ENCODE measurements at places on chromosomes 16 and 17.

DNA sequence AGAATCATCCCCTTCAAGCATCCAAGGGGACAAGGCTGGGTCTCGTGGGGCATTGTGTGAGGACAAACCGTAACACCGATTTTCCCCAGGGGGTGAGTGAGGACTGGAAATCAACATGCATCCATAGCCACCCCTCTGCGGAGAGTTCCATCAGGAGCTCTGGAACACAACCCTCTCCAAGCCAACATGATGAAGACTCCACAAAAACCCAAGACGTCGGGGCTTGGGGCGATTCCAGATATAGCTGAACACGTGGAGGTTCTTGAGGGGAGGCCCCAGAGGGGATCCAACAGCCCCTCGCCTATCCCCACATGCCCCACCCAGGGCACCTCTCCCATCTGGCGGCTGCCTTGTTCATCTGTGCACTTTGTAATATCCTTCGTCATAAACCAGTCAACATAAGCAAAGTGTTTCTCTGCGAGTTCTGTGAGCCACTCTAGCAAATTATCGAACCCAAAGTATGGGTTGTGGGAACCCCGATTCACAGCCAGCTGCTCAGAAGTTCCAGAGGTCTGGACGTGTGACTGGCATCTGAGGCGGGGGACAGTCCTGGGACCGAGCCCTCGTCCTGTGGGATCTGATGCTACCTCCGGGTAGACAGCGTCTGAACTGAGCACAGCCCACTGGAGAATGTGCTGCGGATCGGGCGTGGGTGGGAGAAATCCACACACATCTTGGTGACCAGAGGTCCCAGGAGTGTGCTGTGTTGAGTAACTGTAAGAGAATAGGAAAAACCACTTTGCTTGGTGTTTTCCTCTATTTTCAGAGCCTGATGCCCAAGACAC lies 55.5 kb downstream of the RPH3AL start:
- H3K27ac ChIP-seq = no peak overlapping the region
- no peaks in the 10 kb centered on the region for H3K36me3 ChIP-seq
- no peak for DNase-seq
- H3K4me3 ChIP-seq = no peak overlapping the region
- no peaks in the 10 kb centered on the region for H3K27me3 ChIP-seq

DNA sequence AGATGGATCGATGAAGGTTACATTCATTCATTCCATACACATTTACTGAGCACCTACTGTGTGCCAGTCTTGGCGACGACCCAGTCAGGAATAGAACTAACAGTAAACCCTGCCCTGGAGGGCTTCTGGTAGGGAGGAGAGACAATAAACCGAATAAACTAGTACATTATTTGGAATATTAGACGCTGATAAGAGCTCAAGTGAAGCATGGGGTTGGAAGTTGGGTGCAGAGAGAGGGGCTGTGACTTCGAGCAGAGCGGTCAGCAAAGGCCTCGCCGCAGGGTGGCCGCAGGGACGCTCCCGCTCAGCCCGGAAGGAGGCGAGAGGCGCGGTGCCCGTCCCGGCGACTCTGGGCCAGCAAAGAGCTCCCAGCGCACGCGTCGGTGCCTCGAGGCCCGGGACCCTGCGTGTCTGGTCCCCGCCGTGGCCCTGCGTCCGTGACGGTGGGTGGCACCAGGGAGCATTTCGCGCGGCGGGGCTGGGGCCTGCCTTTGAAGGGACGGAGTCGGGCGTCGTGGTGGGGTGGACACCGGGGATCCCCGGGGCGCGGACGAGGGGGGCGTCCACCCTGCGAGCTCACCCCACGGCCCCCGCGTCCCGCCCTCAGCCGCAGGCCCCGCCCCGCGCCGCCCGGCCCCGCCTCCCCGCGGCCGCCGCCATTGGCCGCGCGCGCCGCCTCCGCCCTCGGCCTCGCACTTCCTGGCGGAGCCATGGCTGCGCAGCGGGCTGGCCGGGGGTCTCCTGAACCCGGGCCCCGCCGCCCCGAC lies at the start of gene KLHL36:
Gene KLHL36 (plus strand): TSS at position 684 of the 767 bp plus-strand sequence. CDS start 2,357 bp downstream, outside the sequence.
- H3K27me3 ChIP-seq = peaks cover 25% of the 10 kb centered on the region
- DNase-seq = peak; percentile 64
- peaks cover 38% of the 10 kb centered on the region for H3K36me3 ChIP-seq

GRCh38 chr17:61204456-61204855 lies 195.2 kb upstream of the TBX2 start:
- DNase-seq = no peak
- H3K27ac ChIP-seq = no peak overlapping the region
- H3K27me3 ChIP-seq = peaks cover 2% of the 10 kb centered on the region
- H3K4me3 ChIP-seq = no peak overlapping the region
- no peaks in the 10 kb centered on the region for H3K36me3 ChIP-seq
- H3K4me1 ChIP-seq = no peaks in the 10 kb centered on the region

- peaks cover 7% of the 10 kb centered on the region for H3K36me3 ChIP-seq
- H3K27ac ChIP-seq = peak overlapping the region; percentile 97
- H3K4me3 ChIP-seq = peak overlapping the region; percentile 96
- DNase-seq = no peak
- peaks cover 37% of the 10 kb centered on the region for H3K4me1 ChIP-seq
Measured at GRCh38 chr16:85010446-85010930, 847 bp downstream of the ZDHHC7 start.

DNA sequence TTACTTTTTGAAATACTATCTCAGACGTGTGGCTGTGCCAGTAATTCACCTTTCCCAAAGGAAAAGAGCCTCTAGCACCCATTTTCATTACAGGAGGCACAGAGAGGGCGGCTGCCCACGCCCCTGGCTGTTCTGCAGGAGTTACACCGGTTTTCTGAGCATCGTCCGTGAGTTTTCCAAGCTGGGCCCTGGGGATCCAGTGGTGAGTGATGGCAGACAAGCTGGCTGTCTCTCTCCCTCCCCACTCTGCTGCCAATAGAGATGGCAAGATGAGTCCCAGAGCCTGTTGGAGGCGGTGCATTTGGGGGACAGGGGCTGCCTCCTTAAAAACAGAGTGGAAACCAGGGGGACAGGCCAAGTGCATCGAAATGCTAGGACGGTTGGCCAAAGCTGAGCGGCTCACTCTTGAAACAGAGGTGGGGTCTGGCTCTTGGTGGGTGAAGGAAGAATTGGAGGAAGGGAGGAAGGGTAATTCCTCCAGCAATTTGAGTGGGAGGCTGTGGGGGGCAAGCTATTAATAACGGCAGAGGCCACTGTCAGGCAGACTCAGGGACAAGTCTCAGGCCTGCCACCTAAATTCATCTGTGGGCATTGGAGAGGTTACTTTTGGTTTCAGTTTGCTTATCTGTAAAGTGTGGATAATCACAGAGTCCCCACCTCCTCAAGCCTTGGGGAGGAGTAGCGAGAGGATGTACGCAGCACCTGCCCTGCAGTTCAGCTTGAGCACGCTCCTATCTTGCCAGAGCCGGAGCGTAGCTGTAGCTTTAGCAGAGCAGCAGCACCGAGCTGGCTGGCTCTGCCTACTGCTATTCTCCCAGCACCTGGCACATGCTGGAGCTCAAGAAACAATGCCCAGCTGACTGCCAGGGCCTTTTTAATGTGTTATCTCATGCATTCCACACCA lies 7.5 kb upstream of the NOS2 start:
- H3K27ac ChIP-seq = peak overlapping the region; percentile 96
- DNase-seq = peak; percentile 87
- peaks cover 15% of the 10 kb centered on the region for H3K36me3 ChIP-seq
- peaks cover 58% of the 10 kb centered on the region for H3K4me1 ChIP-seq

DNA sequence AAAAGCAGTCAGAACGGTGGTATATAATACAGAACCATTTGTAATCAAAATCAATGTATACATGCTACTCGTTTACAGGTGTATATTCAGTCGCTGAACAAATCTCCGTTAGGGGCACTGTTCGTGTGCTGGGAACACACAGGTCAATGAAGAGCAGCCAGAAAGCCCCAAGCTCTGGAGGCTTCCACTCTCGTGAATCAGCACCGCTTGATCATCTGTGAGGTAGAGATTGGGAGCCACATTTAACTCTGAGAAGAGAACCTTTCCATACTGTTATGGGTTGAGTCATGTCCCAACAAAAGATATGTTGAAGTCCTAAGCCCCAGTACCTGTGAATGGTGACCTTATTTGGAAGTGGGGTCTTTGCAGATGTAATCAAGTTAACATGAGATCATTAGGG lies 5.4 kb upstream of the CYTH1 start:
- no peak overlapping the region for H3K4me3 ChIP-seq
- no peaks in the 10 kb centered on the region for H3K27me3 ChIP-seq
- peaks cover 22% of the 10 kb centered on the region for H3K36me3 ChIP-seq

- H3K36me3 ChIP-seq = no peaks in the 10 kb centered on the region
- no peak overlapping the region for H3K4me3 ChIP-seq
- H3K27me3 ChIP-seq = peaks cover 4% of the 10 kb centered on the region
Measured at GRCh38 chr17:65198653-65199382, 61.6 kb downstream of the RGS9 start.

DNA sequence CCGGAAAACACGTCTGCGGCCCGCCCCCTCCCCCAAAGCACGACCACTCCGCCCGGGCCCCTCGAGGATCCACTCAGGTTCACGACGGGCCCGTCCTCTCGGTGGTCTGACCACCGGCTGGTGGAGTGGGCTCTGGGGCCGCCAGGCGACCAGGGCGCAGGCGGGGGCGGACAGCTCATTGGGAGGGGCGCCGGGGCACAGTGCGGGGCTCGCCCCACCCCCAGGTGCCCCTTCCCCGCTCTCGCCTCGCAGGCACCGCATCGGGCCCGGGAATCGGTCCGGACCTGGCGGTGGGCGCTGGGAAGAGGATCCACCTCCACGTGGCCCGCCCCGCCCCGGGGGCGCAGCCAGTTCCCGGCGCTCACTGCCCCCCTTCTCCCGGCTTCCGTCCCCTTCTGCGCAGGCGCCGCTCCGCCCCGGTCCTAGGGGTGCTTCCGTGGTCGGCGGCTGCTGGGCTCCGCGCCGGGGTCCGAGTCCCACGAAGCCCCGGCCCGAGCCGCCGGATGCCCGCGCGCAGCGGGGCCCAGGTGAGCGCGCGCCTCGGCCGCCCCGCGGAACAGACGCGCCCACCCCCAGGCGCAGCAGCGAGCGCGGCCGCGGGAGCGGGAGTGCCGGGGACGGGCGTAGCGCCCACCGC lies at the start of gene MPG:
Gene MPG (plus strand): TSS at position 419 of the 637 bp plus-strand sequence. CDS start 85 bp downstream, at position 504.
- H3K4me3 ChIP-seq = peak within 1 kb of the TSS; percentile 85
- peaks cover 35% of the 10 kb centered on the region for H3K4me1 ChIP-seq
- peaks cover 22% of the 10 kb centered on the region for H3K27me3 ChIP-seq
- peak; percentile 86 for DNase-seq

DNA sequence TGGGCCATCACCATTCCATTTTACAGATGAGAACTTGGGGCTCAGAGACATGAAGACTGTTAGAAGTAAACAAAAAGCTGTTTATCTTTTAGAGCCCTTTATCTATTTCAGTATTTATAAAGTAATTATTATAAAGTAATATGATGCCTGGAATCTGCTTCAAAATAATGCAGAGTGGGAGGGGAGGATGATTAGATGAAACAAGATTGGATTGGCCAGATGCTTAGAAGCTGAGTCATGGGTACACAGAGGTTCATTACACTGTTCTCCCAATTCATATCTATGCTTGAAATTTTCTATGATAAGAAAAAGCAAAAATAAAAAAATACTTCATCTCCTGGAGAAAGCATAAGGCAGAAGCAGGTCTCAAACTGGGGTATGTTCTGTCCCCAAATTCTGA lies 29.4 kb downstream of the TOM1L2 start:
- no peak overlapping the region for H3K4me3 ChIP-seq
- H3K27me3 ChIP-seq = no peaks in the 10 kb centered on the region
- no peak for DNase-seq
- H3K27ac ChIP-seq = no peak overlapping the region
- no peaks in the 10 kb centered on the region for H3K36me3 ChIP-seq

- H3K27ac ChIP-seq = no peak overlapping the region
- DNase-seq = no peak
- peaks cover 9% of the 10 kb centered on the region for H3K27me3 ChIP-seq
- H3K4me1 ChIP-seq = peaks cover 19% of the 10 kb centered on the region
- no peak overlapping the region for H3K4me3 ChIP-seq
- H3K36me3 ChIP-seq = no peaks in the 10 kb centered on the region
Measured at GRCh38 chr17:37824534-37825485, 80.0 kb upstream of the HNF1B start.

DNA sequence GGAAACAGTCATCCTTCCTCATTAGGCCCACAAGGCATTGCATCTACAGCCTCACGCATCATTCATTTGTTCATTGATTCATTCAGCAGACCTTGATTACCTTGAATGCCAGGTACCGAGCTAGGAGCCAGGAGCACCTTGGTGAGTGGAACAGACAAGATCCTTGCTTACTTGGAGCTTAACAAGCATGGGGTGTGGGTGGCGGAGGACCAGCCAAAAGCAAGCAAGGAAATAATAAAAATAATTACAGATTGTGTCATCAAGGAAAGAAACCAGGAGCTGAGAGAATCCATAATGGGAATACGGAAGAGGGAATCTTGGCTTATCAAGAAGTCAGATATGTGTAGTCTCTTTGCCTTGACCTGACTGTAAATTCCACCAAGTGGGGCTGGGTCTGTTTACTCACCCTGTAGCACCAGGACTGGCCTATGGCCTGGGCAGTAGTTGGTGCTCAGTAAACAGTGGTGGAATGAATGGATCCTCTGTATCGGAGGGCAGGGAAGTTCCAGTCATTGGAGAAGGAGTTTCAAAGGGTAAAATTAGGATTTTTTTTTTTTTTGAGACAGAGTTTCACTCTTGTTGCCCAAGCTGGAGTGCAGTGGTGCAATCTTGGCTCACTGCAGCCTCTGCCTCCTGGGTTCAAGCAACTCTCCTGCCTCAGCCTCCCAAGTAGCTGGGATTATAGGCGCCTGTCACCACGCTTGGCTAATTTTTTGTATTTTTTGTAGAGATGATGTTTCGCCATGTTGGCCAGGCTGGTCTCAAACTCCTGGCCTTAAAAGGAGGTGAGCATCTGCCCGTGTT lies 157.7 kb downstream of the MSI2 start:
- no peaks in the 10 kb centered on the region for H3K27me3 ChIP-seq
- peaks cover 4% of the 10 kb centered on the region for H3K36me3 ChIP-seq
- H3K27ac ChIP-seq = no peak overlapping the region
- no peak for DNase-seq
- peaks cover 5% of the 10 kb centered on the region for H3K4me1 ChIP-seq

DNA sequence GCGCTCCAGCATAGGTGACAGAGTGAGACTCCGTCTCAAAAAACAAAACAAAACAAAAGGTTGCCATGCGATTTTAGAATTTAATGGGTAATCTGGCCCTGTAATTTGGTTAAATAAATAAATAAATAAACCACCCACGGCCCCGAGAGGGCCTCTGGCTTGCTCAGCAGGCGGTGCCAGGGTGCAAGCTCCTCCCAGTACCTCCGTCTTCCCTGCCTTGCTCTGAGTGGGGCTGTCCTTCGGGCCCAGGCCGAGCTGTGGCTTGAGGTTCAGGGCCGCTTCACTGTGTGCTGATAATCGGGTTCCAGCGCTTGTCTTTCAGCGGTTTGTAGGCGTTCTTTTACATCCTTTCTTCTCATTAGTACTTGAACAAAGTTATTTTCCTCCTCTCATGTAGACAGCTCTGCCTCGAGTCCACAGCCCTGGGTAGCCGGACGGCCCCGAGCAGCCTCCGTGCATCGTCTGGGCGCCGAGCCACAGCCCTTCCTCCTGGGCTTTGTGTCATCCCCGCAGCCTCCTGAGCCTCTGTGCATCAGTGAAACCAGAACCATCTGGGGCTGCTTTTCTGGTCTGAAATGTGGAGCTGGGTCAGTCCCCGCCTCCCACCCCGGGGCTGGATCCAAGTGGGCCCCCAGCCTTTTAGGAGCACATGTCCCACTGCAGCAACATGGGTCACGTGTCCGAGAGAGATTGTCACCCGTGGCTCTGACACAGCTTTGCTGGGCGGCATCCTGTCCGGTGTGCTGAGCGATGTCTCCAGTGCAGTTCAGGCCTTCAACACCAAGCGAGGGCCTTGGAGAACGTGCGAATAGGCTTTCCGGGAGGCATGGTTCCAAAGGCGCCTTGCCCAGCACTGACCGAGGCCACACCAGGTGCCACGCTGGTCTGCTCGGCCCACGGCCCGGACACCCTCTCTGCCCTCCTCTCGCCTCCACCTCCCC lies 157.4 kb upstream of the CHMP6 start:
- no peak for DNase-seq
- H3K27ac ChIP-seq = peak overlapping the region; percentile 97
- H3K27me3 ChIP-seq = no peaks in the 10 kb centered on the region
